Upper lobe of left lung (tissue), 6 donors: ENCODE measurements at places on chromosomes 12 and 14.
A peak's percentile ranks its signal among the peaks of the same experiment; 100 is the strongest.

GRCh38 chr12:3367750-3368444 lies 123.1 kb upstream of the PRMT8 start:
- DNase-seq, result no peak

GRCh38 chr12:11718105-11718504 lies 68.6 kb downstream of the ETV6 start:
- no peak for DNase-seq

GRCh38 chr12:124777399-124778372 lies 86.0 kb downstream of the SCARB1 start:
- DNase-seq, result no peak

DNA sequence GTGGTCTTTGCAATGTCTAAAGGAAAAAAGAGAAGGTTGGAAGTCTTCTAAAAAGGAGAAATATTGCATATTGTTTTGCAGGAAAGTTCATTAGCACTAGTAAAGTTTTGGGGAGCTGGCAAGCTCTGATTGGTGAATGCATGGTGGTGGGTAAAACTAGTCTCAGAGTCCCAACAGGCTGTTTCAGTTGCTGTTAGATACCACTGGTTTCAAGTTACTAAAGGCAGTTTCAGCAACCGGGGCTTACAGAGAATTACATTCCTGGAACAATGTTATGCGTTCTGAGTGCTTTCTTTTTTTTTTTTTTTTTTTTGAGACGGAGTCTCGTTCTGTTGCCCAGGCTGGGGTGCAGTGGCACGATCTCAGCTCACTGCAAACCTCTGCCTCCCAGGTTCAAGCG lies 208.2 kb downstream of the EPS8 start:
- DNase-seq, result no peak

GRCh38 chr14:66483322-66483721 lies 2.8 kb upstream of the CCDC196 start:
- peak; percentile 21 for DNase-seq

DNA sequence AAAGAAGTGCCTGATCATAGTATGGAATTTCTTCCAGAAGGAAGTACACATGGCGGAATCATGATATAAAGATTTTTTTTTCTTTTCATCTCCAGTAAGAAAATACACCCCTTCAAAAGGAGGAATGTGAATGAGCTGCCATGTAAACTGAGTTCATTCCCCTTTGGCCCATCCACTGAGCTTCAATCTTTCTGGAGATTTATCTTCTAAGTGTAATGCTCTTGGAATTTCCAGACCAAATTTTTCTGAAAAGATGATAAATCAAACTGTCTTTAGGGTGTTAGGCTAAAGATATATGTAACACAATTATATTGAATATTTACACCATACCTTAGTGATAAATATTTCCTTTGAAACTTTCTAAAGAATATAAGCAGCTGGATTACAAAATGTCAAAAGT lies 5.2 kb downstream of the DCN start:
- no peak for DNase-seq

- no peak for DNase-seq
Measured at GRCh38 chr12:85275374-85275773, 4.6 kb upstream of the ALX1 start.

- no peak for DNase-seq
Measured at GRCh38 chr12:57735952-57736740, 2.4 kb downstream of the AGAP2 start.

DNA sequence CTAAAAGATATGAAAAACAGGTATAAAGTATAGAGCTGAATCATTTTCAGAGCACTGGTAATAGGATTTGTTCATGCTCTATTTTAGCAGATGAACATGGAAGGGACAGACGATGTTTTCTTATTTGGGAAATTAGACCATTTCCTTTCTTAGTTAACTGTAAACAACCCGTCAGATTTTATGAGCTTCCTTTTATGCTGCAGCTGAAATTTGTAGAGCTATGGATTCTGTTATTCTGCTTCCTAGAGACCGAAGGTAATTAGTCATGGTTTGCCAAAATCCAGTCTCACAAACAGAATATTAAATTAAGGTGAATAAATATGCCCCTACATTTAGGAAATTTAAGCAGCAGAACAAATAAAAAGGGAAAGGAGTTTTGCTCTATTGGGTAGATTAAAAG lies 180.2 kb upstream of the SYT1 start:
- no peak for DNase-seq

GRCh38 chr14:73719361-73719760 lies 5.2 kb upstream of the PNMA1 start:
- no peak for DNase-seq

- DNase-seq, result peak; percentile 44
Measured at GRCh38 chr12:34396006-34396860, 373.9 kb downstream of the ALG10 start.

GRCh38 chr12:116878567-116879508 lies 2.4 kb downstream of the HRK start:
- peak; percentile 73 for DNase-seq

GRCh38 chr12:50928392-50928791 lies 24.0 kb upstream of the HIGD1C start:
- DNase-seq, result no peak

GRCh38 chr12:67067453-67068203 lies 201.5 kb upstream of the CAND1 start:
- no peak for DNase-seq

DNA sequence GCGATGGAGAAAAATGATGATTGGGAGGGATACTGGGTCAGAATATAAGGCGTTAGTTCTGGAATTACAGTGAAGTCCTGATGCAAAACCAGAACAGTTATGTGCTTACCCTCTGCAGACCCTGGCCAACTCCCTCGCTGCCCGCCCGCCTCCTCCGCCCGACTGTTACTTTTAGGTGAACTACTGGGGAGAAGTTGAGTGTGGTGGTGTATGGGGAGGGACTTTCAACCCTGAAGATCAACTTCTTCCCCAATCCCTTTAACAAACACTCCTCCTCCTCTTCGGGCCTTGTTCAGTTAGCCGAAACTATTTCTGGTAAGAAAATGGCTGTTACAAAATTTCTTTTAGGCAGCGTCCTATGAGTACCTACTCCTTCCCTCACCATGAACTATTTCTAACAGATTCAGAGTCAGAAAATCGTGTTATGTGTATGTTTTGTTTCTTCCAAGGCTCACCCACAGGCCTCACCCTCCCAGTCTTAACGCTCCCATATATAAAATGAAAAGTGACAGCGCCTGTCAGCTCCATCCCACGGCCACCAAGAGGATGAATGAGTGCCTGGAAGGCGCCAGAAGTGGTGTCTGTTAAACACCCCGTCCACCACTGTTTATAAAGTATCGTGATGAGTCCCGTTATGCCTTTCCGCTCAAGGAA lies 1.3 kb downstream of the FBXO33 start:
- peak; percentile 74 for DNase-seq

DNA sequence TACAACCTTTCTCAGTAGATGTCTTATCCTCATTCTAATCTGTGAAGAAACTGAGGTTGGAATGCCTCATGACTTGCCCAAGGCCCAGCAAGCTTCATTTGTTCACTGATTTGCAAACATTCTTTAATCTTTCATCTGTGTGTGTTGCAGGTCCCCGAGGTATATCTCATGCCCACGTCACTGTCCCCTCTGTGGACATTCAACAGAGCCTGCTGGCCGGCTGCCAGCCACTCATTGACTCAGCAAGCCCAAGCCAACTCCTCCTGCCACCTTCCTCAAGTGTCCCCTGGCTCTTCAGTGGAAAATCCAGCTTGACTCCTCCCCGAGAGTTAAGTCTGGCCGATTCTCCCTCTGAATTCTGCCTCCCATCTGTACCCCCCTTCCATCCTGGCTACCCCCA lies 1.9 kb upstream of the DCAF4 start:
- DNase-seq, result no peak

- DNase-seq, result no peak
Measured at GRCh38 chr12:124752437-124753227, 111.0 kb downstream of the SCARB1 start.

DNA sequence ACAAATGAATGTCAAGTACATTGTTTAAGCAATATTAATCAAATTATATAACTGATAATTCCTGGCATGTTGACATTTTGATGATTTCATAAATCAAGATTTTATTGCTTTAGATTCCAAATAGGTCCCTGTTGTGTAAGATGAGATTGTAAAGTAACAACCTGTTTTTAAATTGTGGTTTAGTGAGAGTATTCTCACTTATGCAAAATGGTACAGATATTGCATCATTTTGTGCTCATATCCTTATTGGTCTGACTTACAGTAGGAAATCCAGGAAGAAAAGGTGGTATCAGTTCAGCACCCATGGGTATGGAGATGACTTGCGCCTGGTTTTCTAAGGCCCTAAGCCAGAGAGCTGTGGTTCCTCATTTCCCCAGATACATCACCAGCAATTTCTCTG lies 165.5 kb downstream of the KIF21A start:
- no peak for DNase-seq

- no peak for DNase-seq
Measured at GRCh38 chr12:58502226-58502625, 418.1 kb downstream of the LRIG3 start.

DNA sequence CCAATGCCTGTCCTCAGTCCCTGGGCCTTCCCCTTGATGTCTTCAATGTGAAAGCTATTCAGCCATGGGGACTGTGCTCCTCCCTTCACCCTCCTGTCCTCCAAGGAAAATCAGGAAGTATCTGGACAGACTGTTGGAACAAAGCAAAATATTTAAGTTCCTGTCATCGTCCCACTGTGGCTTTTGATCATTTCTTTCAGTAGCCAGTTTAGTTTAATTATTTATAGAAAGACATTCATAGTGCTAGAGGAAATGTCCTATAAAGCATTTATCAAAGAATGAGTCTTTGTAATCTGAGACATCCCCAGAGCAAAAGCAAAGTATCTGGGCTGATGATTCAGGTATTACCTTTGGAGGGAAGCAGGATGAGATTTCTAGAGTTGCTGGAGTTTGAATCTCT lies 254.1 kb downstream of the NRXN3 start:
- no peak for DNase-seq

DNA sequence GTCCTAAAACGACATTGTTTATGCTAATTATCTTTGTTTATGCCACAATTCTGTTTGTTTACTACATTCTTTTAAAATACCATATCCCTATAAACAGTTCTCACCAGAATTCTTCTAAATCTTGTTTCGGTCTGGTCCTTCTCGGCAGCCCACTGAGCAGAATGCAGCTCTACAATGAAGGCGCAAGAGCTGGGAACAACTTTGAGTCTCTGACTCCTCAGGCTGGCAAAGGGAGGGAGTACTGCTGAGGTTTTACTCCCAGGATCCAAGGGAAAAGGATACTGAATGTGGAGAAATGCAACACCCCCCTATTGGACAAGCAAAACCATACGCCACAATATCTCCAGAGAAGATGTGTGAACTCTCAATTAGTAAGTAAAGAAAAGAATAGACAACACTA lies 5.4 kb downstream of the SOX5 start:
- DNase-seq, result no peak

GRCh38 chr14:80973931-80974641 lies 18.7 kb downstream of the TSHR start:
- DNase-seq, result no peak

GRCh38 chr14:76456200-76456599 lies 80.3 kb downstream of the ESRRB start:
- DNase-seq, result no peak

- no peak for DNase-seq
Measured at GRCh38 chr12:24121911-24122310, 172.4 kb upstream of the SOX5 start.

DNA sequence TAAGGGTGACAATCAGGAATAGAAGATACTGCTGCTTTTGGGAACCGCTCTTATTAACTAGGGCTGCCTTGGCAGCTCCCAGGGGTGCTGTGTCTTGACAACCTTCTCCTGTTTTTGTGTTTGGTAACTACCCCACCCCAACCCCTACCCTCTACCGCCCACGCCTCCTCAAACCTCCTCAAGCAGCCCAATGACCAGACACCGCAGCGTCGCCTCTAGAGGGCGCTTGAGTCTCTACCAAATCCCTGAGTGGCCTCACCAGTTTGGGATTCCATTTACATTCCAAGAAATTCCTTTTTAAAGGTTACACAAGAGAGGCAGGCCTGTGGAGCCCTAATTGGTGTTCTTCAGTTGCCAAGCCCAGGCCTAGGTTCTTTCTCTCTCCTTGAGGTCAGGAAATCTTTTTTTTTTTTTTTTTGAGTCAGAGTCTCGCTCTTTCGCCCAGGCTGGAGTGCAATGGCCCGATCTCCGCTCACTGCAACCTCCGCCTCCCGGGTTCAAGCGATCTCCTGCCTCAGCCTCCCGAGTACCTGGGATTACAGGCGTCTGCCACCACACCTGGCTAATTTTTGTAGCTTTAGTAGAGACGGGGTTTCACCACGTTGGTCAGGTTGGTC lies 72.4 kb upstream of the USP44 start:
- no peak for DNase-seq

GRCh38 chr12:65800937-65801336 lies 23.3 kb upstream of the HMGA2 start:
- no peak for DNase-seq

- DNase-seq, result no peak
Measured at GRCh38 chr12:26317942-26318575, 122.7 kb downstream of the SSPN start.

DNA sequence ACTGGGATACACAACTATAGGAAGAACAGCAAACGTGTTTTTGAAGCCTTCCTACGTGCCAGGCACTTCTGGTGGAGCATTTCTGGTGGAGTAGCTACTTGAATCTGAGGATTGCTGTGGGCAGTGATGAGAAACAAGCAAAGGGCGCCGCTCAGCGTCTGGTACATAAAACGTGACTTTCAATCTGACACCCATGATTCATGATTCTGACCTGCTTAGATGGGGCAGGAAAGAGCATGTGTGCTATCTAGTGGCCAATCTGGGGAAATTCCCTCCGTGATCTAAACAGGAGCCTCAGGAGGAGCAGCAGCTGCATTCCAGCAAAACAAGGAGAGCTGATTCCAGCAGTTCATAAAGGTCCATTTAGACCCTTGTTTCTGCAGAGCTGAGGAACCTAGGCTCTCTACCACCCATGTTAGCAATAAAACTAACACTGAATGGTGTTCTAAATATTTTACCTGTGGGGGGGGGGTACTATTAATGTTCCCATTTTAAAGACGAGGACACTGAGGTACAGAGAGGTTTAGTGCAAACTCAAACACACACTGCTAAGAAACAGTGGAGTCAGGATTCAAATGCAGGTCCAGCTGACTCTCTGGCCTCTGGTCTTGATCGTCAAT lies 37.8 kb downstream of the PAH start:
- DNase-seq, result peak; percentile 44

DNA sequence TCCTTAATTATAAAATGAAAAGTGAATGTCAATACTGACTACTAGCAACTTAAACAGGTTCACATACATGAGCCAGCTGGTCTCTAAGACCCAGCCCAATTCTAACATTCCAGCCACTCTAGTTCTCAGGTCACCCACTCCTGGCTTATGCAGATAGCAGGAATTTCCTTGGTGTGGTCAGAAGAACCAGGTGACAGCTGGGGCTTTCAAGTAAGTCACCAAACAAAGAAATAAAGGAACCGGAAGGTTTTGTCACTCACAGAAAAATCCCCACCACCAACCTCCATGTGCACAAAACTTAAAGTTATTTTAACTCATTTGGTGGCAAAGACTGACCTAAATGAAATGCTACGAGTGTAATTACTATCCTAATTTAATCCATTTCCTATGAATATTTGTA lies 129.6 kb upstream of the CDKN3 start:
- DNase-seq, result no peak
